ENCODE measurements at places on chromosomes 6 and 20.

GRCh38 chr6:116371120-116371917 lies 572 bp downstream of the DSE start:
- DNase-seq, result no peak

GRCh38 chr20:20261159-20261558 lies 106.7 kb upstream of the INSM1 start:
- DNase-seq, result no peak

DNA sequence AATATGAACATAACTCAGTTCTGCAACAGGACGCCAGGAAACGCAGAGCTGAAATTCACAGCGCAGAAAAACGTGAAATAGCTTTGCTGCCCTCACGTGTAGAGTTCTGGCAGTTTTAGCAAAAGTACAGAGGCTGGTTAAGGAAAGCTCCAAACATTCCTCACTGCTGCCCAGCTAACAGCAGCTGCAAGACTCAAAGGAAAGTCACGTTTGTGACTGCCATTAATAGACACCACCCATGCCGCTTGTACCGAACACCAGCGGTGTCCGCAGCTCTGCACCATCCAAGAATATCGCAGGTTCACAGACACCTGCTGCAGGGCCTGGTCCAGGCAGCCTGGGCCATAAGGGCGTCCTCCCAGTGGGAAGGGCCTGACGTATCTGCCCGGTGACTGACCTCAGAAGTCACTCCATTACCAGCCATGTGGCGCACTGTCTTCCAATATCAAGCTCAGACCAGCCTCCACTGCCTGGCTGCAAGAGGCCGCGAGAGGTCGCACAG lies 61.4 kb downstream of the WDR27 start:
- DNase-seq, result no peak

GRCh38 chr6:151842816-151843215 lies 35.3 kb downstream of the ESR1 start:
- DNase-seq, result no peak

DNA sequence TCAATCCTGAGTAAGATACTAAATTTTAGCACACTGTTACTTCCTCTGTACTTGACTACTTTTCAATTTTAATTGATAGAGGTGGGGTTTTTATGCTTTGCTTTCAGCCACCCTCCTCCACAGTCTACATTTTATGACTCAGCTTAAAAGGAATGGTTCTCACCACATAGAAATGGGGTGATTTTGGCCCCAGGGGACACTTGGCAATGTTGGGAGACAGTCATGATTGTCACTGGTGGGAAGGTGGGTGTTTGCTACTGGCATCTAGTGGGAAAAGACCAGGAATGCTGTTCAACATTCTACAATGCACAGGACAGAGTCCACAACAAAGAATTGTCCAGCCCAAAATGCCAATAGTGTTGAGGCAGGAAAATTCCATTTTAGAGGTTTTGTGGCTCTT lies 71.3 kb downstream of the PCSK2 start:
- DNase-seq, result no peak

GRCh38 chr6:38371881-38372280 lies 267.8 kb downstream of the BTBD9 start:
- DNase-seq, result no peak

DNA sequence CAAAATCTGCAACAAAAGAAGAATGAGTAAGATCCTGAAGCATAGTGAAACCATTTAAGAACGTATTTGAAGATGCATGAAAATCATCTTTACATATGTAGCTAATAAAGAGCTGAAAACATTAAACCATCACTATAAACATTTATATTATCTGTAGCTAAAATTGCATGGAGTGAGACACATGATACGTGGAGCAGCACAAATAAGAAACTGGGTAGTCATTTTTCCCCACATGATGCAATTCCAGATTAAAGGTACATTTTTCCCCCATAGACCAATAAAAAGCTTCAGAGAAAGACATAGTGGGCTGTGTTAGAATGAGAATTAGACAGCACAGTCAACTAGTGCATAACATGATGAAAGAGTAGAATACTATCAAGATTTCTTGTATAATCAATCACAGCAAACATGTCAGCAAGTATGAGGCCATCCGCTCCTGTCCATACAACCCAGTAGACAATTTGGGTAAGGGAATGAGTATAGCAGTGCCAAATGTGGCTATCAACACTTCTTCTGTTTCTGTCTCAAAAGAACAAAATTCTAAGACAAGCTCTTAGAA lies 67.0 kb downstream of the RSPO3 start:
- no peak for DNase-seq

- DNase-seq, result no peak
Observed at GRCh38 chr6:31819871-31820299, 4.5 kb downstream of the HSPA1A start.

- no peak for DNase-seq
Observed at GRCh38 chr20:34472246-34472925, 43.8 kb upstream of the DYNLRB1 start.

DNA sequence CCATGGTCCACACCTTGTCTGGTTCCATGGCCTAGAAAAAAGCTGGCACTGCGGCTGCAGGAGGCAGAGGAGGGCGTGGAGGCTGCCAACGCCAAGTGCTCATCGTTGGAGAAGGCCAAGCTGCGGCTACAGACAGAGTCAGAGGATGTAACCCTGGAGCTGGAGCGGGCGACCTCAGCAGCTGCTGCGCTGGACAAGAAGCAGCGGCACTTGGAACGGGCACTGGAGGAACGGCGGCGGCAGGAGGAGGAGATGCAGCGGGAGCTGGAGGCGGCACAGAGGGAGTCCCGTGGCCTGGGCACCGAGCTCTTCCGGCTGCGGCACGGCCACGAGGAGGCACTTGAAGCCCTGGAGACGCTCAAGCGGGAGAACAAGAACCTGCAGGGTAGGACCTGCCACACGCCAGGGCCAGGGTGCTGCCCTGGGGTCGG lies 43.4 kb downstream of the MYH7B start:
- no peak for DNase-seq

GRCh38 chr6:3776881-3777507 lies 25.5 kb upstream of the PXDC1 start:
- no peak for DNase-seq
